ENCODE measurements at places on chromosomes 7 and 10.
A peak's percentile ranks its signal among the peaks of the same experiment; 100 is the strongest.

GRCh38 chr10:24340883-24341282, 131.9 kb downstream of the KIAA1217 start:
- DNase-seq = no peak

- peak; percentile 23 for DNase-seq
These were observed 78.7 kb upstream of the C1GALT1 start for GRCh38 chr7:7103343-7104313.

GRCh38 chr7:14936554-14936953, 34.0 kb upstream of the DGKB start:
- no peak for DNase-seq

DNA sequence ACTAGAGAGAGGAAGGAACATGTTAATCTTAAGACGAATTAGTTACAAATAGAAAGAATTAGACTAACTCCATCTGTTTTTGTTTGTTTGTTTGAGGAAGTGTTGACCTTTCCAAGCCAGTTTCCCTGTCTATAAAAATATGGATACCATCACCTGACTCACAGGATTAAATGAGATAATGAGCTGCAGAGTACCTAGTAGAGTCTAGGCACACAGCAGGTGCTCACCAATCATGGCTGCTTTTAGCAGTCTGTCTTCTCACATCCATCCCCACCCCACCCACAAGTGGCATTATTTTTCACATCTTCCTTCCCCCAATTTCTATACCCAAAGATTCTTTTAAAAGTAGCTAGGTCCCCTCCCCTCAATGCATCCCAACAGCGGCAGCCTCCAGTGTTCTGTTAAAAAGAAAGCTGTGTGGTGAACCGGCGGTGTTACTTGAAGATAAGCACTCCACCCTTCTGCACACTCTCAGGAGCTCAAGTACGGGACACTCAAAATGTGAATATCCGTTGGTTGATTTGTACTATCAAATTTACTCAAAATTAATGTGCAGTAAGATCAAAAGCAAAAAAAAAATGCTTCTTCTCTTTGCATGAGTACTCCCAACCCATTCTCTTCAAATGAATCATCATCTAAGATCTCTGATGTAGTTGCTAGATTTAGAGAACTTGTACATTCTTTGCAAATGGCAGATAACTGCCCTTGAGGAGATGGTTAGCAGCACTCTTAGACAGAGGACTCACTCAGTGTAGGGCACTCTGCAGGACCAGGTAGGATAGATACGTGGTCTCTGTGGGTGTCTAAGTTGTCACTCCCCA, 145.4 kb upstream of the ASAH2 start:
- DNase-seq = no peak

GRCh38 chr10:104077247-104077646, 8.4 kb downstream of the COL17A1 start:
- DNase-seq = no peak

GRCh38 chr7:138086563-138087270, 10.5 kb downstream of the AKR1D1 start:
- DNase-seq = no peak

- no peak for DNase-seq
These were observed 35.3 kb downstream of the TRRAP start for GRCh38 chr7:98913612-98914011.

DNA sequence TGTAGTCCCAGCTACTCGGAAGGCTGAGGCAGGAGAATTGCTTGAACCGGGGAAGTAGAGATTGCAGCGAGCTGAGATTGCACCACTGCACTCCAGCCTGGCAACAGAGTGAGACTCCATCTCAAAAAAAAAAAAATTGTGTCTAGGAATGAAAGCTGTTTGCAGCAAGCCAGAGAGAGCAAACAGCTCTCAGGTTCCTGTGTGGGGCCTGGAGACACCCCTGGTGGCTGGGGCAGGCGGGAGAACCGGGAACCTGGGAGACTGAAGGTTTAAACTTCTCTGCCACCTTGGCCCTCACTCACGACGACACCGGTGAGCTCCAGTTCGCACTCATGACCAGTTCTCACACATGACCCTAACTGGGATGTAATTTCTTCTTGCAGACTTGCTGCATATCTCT, 13.2 kb upstream of the UNCX start:
- no peak for DNase-seq

DNA sequence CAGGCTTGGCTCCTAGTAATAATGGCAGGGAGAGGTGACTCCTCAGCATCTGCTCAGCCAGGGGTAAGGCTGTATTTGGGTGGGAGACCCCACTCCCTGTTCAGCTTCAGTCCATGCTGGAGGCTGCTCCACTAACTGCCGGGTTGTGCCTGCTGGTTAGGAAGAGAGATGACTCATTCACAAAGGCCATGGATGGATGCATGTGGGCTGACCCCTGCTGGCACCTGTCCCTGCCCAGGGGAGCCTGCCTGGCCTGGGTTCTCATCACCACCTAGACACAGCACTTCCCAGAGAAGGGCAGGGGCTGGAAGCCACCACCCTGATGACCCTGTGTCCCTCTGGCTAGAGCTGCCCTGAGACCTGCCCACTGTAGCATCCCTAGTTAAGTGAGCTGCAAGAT, 59.0 kb downstream of the VSTM4 start:
- no peak for DNase-seq

DNA sequence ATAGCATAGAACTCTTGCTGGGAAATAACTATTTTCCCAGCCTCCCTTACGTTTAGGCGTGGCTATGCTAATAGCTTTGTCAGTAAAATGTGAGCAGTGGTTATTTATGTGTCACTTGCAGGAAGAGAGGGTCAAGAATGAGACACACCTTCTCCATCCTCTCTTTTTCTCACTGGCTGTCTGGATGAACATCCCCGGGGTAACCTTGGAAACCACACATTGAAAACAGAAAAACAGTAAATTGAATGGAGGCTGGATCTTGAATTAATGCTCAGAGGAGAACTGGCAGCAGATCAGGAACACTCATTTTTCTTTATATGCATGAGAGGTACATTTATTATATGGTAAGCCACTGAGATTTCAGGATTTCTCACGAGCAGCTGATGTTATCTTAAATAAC, 127.6 kb downstream of the DNAJB9 start:
- DNase-seq = no peak

GRCh38 chr7:2193575-2194305, 39.0 kb downstream of the MAD1L1 start:
- DNase-seq = no peak

- no peak for DNase-seq
These were observed 142.3 kb downstream of the PRPF18 start for GRCh38 chr10:13728898-13729535.

DNA sequence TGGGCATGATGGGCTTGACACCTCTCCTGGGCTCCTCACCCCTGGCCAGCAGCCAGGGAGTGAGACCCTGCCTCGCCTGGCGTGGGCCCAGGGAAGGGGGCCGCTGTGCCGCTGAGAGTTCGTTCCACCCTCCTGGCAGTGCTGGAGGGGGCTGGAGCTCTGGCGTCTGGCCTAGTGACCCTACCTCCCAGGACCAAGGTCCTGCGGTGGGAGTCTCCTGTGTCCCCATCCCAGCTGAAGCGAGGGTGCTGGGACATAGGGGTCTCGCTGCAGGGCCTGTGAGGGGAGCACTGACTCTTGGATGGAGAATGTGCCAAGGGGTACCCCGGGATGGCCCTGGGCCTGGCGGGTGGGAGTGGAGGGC, 1.2 kb downstream of the GTF2IRD1 start:
- DNase-seq = no peak

GRCh38 chr7:133489906-133490305, 237.0 kb downstream of the EXOC4 start:
- DNase-seq = no peak

GRCh38 chr7:142889816-142890215, 4.3 kb upstream of the TRPV6 start:
- DNase-seq = no peak

- no peak for DNase-seq
These were observed 917.0 kb downstream of the TYW1 start for GRCh38 chr7:67913604-67914003.

DNA sequence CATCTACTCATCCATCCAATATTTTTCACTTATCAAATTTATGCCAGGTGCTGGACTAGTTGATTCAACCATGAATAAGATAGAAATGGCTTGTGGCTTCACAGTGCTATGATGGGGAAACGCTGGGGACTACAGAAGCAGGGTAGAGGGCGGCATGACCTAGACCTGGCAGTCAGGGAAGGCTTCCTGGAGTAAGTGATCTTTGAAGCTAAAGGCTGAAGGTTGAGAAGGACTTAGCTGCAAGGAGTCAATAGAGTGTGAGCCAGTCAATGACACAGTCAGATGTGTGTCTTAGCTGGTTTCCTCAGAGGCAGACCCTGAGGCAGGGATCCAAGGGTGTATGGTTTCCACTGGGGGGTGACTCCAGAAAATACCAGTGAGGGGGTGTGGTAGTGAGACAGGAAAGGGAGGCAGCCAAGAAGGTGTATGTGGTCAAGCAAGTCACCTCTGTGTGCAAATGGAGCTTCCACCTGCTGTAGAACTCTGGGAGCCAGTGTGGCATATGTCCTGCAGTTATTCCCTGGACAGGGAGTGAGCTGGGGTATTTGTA, 10.3 kb downstream of the PRF1 start:
- DNase-seq = no peak

DNA sequence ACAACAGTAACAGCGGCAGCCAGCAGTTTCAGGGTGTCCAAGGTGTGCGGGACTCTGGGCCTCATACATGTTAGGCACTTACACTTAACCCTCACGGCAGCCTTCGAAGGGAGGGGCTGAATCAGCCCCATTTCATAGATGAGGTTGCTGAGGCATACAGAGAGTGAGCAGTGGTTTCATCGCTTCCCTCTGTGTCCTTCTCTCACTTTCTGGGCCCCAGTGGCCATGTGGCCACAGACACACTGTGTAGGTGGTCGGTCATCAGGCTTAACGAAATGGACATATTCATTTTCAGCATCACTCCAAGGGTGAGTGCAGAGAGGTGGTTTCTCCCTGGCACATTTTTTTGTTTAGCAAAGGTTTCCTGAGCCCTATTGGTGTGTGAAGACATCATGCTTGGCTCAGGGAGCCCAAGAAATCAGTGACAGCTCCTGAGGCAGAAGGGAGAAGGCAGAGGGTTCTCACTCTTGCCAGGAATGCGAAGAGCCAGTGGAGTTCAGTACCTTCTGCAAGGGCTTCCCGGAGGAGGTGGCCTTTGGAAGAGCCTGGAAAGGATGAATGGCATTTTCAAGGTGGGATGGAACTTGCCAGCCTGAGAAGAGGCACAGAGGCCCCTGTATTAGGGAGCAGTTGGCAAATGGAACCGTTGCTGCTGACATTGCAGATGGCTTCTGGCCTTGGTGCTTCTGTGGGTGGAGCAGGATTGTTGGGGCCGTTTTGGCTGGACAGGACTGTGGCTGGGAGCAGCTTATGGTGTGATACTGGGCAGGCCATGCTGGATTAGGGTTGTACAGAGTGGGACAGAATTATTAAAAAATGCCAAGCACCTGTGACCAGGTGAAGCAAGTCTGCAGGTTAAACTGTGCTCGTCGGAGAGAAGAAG, 61.7 kb upstream of the PPIF start:
- DNase-seq = peak; percentile 40

GRCh38 chr10:132130286-132131265, 56.2 kb upstream of the DPYSL4 start:
- DNase-seq = no peak

- DNase-seq = no peak
These were observed 44.1 kb downstream of the SKIDA1 start for GRCh38 chr10:21481407-21481806.

GRCh38 chr7:4722960-4723630, 41.0 kb downstream of the FOXK1 start:
- DNase-seq = no peak

- DNase-seq = peak; percentile 65
These were observed 3.8 kb upstream of the DDX50 start for GRCh38 chr10:68897336-68897741.

DNA sequence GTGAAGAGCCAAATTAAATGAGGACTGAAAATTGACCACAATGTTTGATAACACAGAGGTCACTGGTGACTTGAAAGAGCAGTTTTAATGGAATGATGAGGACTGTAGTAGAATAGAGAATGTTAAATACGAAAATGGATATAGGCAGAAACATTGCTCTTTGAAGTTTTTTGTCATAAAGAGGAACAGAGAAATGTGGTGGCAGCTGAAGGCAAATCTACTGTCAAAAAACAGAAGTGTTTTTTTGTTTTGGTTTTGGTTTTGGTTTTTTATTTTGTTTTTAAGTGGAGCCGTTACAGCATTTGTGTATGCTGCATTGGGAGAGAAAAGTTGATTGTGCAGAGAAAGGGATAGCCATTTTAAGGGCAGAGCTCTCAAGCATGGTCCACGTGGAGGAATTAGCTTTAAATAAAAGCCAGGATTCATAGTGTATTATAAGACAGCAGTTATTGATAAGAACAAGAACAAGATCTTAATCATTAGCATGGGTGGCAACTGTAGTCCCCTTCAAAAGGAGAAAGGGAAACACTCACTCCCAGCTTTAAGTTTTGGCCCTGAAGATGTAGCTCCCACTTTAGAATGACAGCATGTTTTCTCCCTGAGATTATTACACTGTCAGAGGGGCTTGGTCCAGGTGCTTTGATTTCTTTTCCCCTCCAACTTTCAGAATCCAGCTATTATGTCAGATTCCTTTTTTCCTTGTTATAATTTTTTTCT, 156.7 kb upstream of the BET1 start:
- no peak for DNase-seq

DNA sequence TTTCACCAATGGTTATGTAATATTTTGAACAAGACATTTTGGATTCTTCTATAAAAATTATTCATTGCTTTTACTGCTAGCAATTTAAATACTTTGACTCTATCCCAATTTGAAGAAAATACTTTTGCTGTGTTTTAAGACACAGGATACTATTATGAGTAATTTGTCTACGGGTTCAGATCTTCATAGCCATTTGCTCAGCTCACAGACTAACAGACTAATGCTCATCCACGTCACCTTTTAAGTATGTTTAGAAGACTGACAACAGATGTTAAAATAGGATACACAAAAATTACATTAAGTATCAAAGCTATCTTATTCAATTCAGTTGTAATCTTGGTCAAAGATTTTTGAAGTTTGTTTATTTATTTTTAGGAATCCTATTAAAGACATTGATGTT, 251.3 kb upstream of the CHRM2 start:
- DNase-seq = no peak

- no peak for DNase-seq
These were observed 349.3 kb upstream of the SEMA3D start for GRCh38 chr7:85535974-85536729.

DNA sequence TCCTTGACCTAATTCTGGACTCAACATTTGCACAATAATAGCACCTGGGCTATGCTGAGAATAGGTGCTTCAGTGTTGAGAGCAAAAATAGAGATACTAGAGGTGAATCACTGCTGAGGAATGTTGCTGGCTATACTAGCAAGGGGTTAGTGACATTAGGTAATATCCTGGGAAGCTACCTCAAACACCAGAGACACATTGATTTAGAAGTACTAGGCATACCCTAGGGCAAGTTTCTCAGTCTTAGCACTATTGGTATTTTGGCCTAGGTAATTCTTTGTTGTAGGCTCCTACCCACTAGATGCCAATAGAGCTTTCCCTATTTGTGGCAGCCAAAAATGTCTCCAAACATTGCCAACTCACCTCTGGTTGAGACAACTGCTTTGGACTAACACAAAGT, 484.0 kb upstream of the MBL2 start:
- no peak for DNase-seq

DNA sequence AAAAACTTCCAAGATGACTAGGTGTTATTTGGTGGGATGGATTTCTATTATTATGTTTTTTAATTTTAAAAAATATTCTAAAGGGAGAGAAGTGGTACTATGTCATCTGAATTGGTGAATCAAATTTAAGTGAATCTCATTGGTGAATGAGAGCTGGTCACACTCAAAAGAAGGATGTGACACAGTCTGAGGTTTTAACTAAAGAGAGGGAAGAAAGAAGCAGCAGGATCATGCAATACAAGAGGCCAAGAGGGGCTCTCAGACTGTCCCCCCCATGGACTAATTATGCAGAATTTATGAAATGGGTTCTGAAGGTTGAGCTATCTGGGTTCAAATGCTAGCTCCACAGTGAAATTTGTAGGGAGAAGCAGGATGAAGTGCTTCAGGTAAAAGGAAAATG, 16.2 kb downstream of the MACC1 start:
- DNase-seq = no peak

All from activated CD4-positive, alpha-beta T cell treated with anti-CD3 and anti-CD28 coated beads, Interleukin-2, amount 10 ng/mL, durations not matched to agents 7 days and 5 days (primary cell).